Transverse colon (tissue), 4 donors: ENCODE measurements at places on chromosomes 2 and 18.
A peak's percentile ranks its signal among the peaks of the same experiment; 100 is the strongest.

GRCh38 chr2:136891100-136891499 is 125.8 kb downstream of the THSD7B start:
- DNase-seq = no peak

GRCh38 chr2:241680827-241681599 is 5.6 kb downstream of the DTYMK start:
- DNase-seq = no peak

- peak; percentile 84 for DNase-seq
These were observed 28.2 kb downstream of the LPIN2 start for GRCh38 chr18:2984703-2985261.

DNA sequence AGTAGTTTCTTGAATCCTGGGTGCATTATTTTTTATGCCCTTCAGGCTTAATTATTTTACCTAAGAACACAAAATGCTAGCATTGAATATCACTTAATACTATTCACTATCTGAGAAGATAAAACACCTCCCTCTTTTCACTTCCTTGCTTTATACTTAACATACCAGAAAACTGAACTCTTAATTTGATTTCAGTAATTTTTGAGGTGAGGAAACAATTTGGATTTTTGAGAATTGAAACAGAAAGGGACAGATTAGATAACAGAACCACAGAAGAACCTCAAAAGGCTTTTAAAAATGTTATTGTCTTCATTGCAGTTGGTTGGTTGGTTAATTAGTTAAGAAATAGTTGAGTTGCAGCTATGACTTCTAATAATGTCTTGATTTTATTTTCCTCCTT is 69.5 kb downstream of the GPD2 start:
- no peak for DNase-seq

DNA sequence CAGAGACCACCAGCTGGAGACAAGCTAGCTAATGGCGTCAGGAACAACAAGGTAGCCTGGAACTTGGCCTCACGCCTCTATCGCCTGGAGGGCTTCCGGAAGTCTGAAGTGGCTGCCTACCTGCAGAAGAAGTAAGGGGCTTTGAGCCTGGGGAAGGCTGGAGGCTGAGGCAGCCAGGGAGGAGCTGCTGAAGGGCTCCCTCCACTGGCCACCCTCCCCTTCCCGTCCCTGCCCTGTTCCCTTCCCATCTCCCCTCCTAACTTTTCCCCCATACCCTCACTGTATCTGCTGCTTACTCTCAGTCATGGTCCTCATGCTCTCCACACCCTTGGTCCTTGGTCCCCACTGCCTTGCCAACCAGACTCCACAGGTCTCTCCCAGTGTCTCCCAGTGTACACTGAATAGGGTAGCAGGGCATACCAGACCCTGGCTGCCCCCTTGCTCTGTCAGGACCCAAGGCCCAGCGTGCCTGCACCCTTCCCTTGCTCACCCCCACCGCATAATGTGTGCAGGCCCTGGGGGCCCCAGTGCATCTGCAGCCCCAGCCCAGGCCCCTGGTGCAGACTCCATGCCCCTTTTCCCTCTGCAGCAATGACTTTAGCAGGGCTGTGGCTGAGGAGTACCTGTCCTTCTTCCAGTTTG is 18.8 kb downstream of the PSD4 start:
- DNase-seq = no peak

DNA sequence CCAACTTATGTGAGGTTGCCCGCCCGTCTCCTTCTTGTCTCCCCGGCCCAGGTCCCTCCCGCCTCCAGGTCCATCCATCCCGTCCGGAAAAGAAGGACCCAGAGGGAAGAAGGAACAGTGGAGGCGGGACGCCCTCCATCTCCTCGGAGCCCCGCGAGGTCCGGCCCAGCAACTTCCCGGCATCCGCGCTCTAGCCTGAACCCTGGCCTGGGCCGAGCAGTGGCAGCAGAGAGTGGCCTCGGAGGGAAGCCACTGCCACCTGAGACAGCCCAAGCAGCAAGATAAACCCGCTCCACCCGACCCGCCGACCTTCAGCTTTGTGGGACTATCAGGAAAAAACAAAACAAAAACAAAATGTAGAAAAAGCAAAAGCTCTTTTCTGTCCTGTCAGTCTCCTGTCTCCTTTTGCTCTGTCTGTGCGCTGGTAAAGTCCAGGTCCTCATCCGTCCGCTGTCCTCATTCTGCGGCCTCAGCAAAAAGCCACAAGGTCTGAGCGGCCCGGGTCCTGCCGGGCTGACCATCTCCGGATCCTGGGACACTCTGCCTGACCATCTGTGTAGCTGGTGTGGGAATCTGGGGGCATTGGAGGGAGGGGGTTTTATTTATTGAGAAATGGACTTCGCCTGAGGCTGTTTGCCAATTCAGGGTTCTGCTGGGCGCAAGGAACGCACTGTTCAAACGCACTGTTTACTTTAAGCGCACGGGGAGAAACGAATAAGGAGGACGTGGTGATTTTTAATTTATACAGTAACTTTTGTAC is 3.1 kb downstream of the DLX1 start:
- DNase-seq = no peak

- DNase-seq = no peak
These were observed 81.4 kb upstream of the CABLES1 start for GRCh38 chr18:23053776-23054457.

DNA sequence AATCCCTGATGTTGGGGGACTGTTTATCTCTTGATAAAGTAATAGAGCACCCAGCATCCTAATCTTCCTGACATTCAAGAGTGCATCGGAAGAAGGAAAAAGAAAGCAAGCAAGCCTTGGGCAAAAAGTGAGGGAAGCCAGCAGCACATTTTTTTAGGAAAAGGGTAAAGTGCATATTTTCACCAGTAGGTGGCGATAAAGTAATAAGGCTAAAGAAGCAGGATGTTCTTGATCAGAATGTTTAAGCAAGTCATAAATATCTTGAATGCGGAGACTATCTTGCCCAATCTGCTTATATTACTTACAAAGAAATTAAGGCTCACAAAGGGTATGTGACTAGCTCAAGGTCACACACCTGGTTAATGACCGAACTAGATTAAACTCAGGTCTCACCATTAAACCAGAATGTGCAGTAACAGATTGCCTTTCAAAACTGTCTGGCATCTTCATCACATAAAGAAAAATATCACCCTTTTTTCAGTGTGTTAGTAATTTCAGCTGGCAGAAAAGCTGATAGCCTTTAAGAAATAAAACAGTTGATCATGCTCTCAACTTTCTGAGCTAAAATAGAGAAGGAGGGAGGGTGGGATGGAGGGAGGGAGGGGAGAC is 83.8 kb downstream of the VIT start:
- DNase-seq = no peak

- no peak for DNase-seq
These were observed 15.7 kb downstream of the CCDC85A start for GRCh38 chr2:56199492-56199891.

DNA sequence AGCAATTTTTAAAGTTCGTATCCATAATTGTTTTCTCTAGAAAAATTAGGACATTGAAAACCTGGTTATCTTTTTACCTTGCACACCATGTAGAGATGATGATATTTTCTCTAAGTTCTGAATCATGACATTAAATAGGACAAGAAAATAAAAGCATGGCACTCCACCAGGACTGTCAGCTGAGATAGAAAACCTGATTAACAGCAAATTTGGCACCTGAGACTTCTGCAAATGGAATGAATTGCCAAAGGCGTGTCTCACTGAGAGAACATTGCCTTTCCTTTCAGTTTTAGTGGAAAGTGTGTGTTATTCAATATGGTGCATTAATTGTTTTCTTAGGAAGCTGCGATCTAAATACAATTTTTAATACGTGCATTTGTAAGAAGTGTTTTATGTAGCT is 164.7 kb downstream of the LRRC30 start:
- no peak for DNase-seq

DNA sequence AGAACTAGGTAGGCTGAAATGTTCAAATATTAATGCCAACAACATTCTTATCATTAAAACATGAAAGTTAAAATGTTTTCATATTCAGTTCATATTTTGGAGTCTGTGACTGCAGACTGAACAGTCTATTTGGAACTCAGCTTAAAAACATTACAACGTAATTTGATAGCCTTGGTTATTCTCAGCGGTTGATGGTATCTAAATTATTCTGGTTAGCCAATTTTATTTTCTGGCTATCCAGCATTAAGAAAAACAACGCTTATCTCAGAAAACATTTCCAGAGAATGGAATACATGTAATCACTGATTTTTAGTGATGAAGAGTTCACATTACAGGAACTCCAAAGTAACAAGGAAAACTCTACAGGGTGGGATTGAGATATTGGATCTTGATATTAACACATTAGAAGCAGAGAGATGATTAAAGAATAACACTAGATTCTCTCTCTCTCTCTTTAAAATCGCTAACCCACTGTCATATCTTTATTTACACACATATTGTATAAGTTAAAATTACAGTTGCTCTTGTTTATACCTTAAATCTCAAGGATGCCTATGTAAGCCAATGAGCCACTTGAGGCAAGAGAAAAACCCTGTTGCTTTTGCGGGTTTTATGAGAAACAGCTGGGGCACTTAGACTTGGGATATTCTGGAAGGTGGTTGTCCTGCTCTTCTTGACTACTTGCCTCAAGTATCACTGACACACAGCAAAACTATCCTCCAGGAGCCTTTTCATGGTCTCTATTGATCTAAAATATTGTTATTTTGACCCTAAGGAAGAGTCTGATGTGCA is 84.9 kb downstream of the ICOS start:
- no peak for DNase-seq

DNA sequence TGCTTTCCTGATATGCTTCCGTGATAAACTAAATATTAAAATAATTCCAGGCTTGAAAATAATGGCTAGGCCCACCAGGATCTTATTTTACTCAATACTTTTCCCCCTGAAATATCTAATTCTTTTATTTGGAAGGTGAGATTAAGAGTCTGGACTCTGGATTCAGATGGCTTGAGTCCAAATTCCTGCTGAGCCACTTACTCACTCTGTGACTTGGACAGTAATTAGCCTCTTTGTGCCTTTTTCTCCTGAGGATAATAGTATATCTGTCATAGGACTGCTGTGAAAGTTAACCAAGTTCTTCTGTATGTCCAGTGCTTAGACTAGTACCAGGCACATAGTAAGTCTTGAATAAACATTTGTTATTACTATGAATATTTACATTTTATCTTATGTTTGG is 127.3 kb upstream of the ERBB4 start:
- no peak for DNase-seq

- no peak for DNase-seq
These were observed 38.7 kb upstream of the PTPN4 start for GRCh38 chr2:119721043-119721442.

GRCh38 chr2:224126440-224126839 is 87.4 kb upstream of the SERPINE2 start:
- DNase-seq = no peak

DNA sequence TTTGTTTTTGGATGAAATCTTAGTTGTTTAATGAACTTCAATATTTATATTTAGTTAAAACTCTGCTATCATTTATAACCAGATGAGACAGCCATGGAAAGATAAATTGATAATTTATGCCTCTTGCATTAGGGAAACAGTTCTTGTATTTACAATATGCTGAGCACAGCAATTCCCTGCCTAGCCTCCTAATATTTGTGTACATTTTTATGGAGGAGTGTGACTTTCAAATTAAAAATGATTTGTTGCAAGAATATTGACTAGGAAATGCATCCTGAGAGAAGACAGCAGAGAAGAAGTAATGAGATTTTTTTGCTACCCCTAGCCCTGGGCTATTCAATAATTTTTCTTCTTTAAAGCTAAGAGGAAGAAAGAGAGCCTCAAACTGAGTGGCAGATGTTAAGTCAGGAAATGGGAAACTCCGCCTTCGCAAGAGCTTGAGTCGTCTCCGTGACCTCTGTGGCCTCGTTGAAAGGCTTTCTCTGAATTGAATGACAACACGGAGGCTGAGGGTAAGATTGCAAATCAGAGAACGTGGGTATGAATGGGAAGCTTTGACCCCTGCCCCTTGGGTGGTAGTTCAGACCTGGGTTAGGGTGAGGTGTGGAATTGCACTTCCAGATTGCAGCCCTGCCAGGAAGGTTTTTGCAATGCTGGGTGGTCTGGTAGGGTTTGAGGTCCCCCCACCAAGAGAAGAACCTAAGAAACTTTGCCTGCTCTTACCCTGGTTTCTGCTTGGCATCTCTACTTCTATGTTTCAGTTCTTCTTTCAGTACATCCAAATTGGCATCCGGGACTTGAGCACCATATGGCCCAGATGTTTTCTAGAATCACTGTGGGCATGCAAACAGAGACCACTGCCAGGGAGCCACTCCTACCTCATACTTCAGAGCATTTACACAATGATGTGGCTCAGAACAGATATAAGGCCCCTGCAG is 210.3 kb upstream of the RBMS1 start:
- peak; percentile 48 for DNase-seq

GRCh38 chr18:41666231-41666630 is 288.8 kb upstream of the PIK3C3 start:
- DNase-seq = no peak

DNA sequence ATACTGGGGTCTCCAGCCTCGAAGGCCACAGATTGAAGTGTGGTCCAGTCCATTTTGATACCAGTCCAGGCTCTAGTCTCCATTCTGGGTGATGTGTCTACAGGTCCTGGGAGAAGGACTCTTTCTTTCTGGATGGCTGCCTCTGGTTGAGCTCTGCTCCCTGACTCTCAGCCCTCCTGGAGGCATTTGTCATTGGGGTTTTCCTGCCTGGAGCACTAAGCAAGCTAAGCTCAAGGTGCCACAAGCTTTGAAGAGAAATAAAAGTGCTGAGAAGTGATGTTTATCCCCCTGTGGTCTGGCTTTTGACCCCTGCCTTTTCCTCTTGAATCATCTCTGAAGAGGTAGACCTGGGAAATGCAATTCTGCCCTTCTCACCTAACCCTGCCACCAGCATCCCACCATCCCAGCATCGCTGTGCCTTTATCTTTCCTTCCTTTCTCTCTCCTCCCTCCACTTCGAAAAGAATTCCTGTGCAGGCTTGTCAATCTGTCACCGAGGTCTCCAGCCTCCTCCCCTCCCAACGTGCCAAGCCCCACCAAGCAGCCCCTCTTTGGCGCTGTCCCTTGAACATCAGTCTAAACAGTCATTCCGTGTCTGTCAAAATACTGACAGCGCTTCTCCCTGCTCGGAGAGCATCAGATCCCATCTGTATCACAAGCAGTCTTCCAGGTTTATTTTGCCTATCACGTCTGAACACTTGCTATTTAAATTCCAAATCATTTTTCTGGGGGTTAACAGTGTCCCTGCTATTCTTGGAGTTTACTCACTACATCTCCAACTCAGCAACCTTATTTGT is 334.6 kb upstream of the SLC14A2 start:
- no peak for DNase-seq

DNA sequence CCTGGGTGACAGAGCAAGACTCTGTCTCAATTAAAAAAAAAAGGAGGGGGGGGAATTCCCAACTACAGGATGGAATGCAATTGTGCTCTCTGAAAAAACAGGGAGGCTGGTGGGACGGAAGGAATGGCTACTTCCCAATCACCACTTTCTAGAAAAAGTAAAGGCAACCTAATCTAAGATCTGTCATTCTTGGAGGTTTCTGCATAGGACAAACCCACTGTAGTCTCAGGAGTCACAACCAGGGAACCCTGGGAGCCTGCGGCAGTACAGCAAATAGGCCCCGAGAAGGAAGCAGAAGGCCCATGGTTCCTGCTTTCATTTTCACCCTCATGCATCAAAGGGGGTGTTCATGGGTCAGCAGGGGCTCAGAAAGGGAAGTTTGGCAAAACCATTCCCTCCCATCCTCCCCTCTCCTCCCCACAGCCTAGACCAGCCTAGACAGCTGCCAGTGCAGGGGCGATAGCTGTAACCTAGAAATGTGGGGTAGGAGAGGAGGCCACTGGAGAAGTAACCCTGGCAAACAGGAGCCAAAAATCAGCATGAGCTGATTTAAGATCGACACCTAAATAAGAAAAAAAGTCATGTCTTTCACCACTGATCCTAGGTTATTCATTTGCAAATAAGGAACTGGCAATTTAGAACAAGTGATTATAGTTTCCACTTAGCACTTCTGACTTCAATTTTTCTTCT is 48.0 kb downstream of the TRABD2A start:
- peak; percentile 40 for DNase-seq

GRCh38 chr2:203648273-203648672 is 58.2 kb upstream of the CD28 start:
- DNase-seq = no peak
